A549 treated with CpdA at 1 μM for 4 hours (cell line): ENCODE measurements at places on chromosomes 7 and 10. TPM values are rescaled to one million over a fixed set of nuclear protein-coding genes. Genes with fewer than 3 reads are reported as not detected.

The SLC26A3 gene
- not detected in 5 replicates for total RNA-seq

The FKBP6 gene
- total RNA-seq = not detected in 5 replicates

The C10orf53 gene
- total RNA-seq = not detected in 5 replicates

The CDHR3 gene
- 5.1 to 6.0 TPM (median 5.4 TPM) in 5 replicates for total RNA-seq

The PDLIM1 gene
- 143 to 157 TPM (median 154 TPM) in 5 replicates for total RNA-seq

The ETV1 gene
- total RNA-seq = 2.5 to 3.4 TPM (median 2.7 TPM) in 5 replicates

The AKR1C1 gene
- total RNA-seq = 467 to 623 TPM (median 597 TPM) in 5 replicates

The GPR15LG gene
- total RNA-seq = not detected in 5 replicates

The ANKRD22 gene
- total RNA-seq = 0.30 to 0.62 TPM (median 0.39 TPM) in 5 replicates

The EBF3 gene
- total RNA-seq = 0.11 to 0.21 TPM (median 0.16 TPM) in 5 replicates

The TMEM270 gene
- 0.17 to 0.23 TPM (median 0.20 TPM) in 3 of 5 replicates, not detected in the others for total RNA-seq

The CCL26 gene
- 7.6 to 14.5 TPM (median 8.5 TPM) in 5 replicates for total RNA-seq

The TSPAN12 gene
- 0.51 to 1.2 TPM (median 0.80 TPM) in 5 replicates for total RNA-seq

The ADARB2 gene
- total RNA-seq = not detected in 5 replicates

The PNLIPRP1 gene
- not detected in 5 replicates for total RNA-seq

The LRIT1 gene
- total RNA-seq = not detected in 5 replicates

The PPP1R17 gene
- not detected in 5 replicates for total RNA-seq

The ANXA8L1 gene
- total RNA-seq = 80.3 to 122 TPM (median 96.8 TPM) in 5 replicates

The RET gene
- total RNA-seq = 0.40 to 0.74 TPM (median 0.50 TPM) in 5 replicates

The ZNF853 gene
- total RNA-seq = 1.9 to 3.0 TPM (median 2.2 TPM) in 5 replicates

The FAM149B1 gene
- 6.3 to 8.1 TPM (median 7.7 TPM) in 5 replicates for total RNA-seq

The EN2 gene
- 0.54 to 1.1 TPM (median 0.93 TPM) in 5 replicates for total RNA-seq

The SGCE gene
- total RNA-seq = 50.4 to 54.0 TPM (median 51.9 TPM) in 5 replicates

The COL28A1 gene
- 0.33 to 1.0 TPM (median 0.65 TPM) in 5 replicates for total RNA-seq

The OR2A12 gene
- total RNA-seq = not detected in 5 replicates

The TDRD1 gene
- total RNA-seq = not detected in 5 replicates

The CALHM2 gene
- total RNA-seq = 4.5 to 5.5 TPM (median 4.9 TPM) in 5 replicates

The NUTM2E gene
- total RNA-seq = 0.29 to 0.52 TPM (median 0.45 TPM) in 5 replicates

The RNF133 gene
- not detected in 5 replicates for total RNA-seq

The ERV3-1 gene
- total RNA-seq = 3.1 to 5.4 TPM (median 3.7 TPM) in 5 replicates

The SLC26A5 gene
- total RNA-seq = not detected in 5 replicates

The EPHA1 gene
- total RNA-seq = not detected in 5 replicates

The WNT2 gene
- 0.05 TPM in 1 of 5 replicates, not detected in the others for total RNA-seq

The CEP55 gene
- total RNA-seq = 60.7 to 75.5 TPM (median 65.1 TPM) in 5 replicates

The CREB5 gene
- 3.6 to 5.1 TPM (median 4.0 TPM) in 5 replicates for total RNA-seq

The LIPF gene
- total RNA-seq = not detected in 5 replicates

The ZNF727 gene
- not detected in 5 replicates for total RNA-seq

The OR2A42 gene
- total RNA-seq = not detected in 5 replicates

The CTBP2 gene
- total RNA-seq = 101 to 118 TPM (median 113 TPM) in 5 replicates

The OGDHL gene
- 0.21 to 0.24 TPM (median 0.21 TPM) in 5 replicates for total RNA-seq
